Activated naive CD8-positive, alpha-beta T cell treated with anti-CD3 and anti-CD28 coated beads, Interleukin-2, amount 50 U/mL, for 16 hours (primary cell): ENCODE measurements at places on chromosomes 11 and 22.

GRCh38 chr11:124297921-124298320 is 15.8 kb downstream of the OR8D1 start:
- DNase-seq: no peak

GRCh38 chr11:90656171-90656570 is 433.3 kb upstream of the CHORDC1 start:
- no peak for DNase-seq

DNA sequence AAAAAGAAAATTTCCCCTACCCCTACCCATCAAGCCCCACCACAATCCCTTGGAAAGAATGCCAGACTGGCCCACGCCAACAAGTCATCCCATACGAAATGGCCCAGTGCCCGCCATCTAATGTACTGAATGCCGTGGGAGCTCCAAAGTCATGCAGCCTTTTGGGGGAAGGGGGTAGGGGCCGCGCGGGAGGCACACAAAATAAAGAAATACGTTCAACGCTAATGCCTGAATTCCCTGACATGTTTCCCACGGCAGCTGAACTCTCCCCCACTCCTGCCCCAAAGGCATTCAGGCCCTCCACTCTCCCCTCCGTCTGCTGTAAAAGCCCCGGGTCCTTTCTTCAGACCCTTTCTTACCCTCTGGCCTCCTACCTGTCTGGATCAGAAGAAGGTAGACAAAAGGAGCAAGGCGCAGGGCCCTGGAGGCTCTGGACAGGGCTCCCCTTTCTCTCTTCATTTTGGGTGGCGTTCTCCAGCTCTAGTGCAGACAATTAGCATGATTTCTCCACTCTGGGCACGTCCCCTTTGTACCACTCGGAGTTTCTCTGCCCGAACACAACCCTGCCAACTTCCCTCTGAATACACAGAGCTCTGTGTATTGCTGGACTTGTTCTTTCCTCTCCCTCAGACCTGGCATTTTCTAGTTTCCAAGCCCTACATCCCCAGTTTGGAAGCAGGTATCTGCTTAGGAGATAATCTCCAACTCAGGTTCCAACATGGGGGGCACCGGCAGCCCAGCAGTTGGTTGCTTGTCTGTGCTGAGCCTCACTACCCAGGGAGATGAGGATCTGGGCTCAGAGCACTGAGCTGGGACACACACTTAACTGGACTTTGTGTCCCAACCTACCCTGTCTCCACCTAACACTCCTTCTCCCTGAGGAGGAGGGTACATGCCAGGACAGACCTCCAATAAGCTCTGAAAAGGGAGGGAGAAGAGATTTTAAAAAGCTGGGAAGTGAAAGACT is at the start of gene HEPACAM:
Gene HEPACAM (minus strand): TSS at position 500 of the 967 bp plus-strand sequence. CDS start 41 bp downstream, at position 459.
- DNase-seq: no peak

GRCh38 chr11:76730887-76731565 is 52.1 kb upstream of the TSKU start:
- no peak for DNase-seq

GRCh38 chr22:30198921-30199320 is 47.6 kb downstream of the LIF start:
- DNase-seq: no peak

- no peak for DNase-seq
These were observed 367.6 kb downstream of the TMEM135 start for GRCh38 chr11:87405356-87405755.

DNA sequence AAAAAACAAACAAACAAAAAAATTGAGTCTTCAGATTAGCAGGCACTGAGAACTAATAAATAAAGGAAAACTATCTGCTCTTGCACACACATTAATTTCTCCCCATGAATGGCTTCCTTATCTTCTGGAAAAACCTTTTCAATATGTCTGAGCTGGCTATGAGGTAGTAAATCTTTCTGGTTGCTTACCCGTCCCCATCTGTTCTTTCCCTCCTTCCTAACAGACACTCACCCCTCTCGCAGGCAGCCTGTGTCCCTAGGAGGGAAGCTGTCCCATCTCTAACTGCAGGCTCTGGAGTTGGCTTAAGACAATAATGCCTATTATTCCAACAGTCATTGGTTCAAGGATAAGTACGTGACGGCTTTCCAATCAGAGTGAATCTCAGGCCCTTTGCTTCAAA is 8.2 kb upstream of the SCUBE2 start:
- no peak for DNase-seq

DNA sequence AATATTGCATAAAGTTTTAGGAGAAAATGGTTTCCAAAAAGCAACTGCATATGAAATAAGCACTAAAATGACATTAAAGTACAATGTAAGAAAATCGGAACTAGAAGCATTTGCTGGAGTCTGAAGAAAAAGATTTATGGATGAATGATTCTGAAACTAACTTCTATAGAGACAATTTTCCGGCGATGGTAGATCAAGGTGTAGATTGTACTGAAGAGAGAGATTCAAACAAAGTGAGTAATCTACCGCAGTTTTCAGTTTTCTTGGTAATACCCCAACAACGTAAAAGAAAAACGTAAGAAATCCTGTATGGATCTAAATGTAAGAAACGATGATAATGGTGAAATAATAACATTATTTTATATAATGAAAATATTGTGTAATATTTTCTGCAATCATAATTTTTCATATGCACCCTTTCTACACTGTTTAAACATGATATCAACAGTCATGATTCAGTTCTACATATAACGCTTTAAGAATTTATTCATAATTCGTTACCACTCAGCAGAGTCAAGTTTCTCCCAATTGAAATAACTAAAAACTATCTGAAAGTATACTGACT is 1.8 kb upstream of the CDPF1 start:
- no peak for DNase-seq

DNA sequence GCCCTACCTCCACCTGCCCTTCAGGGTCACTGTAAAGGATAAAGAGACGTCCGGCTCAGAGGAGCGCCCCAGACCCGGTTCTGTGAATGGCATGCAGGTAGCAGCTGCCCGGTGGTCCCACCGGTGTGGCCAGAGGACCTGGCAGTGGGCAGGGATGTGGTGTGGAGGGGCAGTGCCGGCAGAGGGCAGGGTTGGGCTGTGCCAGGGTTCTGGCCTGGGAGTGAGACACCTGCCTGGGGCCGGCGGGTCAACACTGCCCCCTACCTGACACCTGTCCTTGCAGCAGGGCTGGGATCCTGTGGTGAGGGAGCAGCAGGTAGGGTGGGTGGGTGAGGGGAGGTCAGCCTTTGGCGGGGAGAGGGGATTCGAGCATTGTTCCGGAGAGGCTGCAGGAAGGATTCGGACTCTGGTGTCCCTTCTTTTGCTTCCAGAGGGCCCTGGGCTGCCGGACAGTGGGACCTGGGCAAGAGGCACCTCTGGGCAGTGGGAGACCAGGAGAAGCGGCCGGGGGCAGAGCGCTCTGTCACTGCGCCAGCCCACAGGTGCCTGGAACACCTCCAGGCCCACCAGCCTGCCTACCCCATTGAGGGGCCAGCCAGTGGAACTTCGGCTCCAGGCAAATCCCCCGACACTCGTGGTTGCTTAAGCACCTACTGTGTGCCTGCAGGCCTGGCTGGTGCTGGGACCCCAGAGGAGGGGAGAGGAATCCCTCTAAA is 1.6 kb upstream of the PHLDA2 start:
- DNase-seq: no peak

DNA sequence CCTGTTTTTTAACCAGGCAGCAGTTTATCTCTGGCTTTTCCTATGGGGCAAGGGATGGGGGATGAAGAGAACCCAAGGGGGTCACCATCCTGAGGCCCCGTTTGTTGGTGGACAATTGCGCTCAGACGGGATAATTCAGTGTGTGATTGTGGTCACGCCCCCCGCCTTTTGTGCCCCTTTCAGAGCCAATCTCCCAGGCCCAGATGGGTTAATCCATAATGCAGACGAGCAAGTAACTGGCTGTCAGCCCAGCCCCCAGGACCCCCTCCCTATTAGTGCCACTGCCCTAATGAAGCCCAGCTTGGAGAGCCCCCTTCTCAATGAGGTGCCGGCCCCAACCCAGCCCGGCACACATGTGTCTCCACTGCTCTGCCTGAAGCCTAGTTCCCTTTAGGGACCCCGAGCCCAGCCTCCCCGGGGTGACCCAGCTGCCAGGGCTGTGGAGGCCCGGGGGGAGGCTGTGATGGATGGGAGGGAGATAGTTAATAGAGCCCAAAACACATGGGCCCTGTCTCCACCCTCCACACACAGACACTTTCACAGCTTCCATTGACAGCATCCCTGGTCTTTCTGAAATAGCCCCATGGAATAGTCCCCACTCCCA is 19.1 kb upstream of the ROBO3 start:
- no peak for DNase-seq

- no peak for DNase-seq
These were observed 73.5 kb downstream of the GAB2 start for GRCh38 chr11:78344094-78344493.

- no peak for DNase-seq
These were observed 6.4 kb downstream of the BATF2 start for GRCh38 chr11:64990222-64990923.

DNA sequence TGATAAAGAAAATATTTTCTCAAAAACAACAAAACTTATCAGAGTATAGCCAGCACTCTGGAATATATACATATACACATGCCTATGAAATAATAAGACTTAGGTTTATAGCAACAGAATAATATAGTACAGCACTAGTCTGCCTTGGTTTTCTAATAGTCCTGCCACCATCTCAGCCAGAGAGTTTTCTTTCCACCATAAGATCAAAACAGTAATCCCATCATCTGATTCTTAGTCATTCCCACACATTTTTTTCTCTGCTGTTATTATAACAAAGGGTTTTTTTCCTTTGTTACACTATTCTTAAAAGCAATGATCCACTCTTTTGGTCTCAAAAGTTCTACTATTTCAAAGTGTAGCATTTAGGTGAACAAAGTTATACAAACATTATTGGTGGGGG is 15.1 kb downstream of the MTMR2 start:
- DNase-seq: no peak
